Activated naive CD8-positive, alpha-beta T cell treated with anti-CD3 and anti-CD28 coated beads, Interleukin-2, amount 50 U/mL, for 16 hours (primary cell): ENCODE measurements at places on chromosomes 1 and 21.

- no peak for DNase-seq
Measured at GRCh38 chr1:172588296-172589291, 55.6 kb downstream of the SUCO start.

DNA sequence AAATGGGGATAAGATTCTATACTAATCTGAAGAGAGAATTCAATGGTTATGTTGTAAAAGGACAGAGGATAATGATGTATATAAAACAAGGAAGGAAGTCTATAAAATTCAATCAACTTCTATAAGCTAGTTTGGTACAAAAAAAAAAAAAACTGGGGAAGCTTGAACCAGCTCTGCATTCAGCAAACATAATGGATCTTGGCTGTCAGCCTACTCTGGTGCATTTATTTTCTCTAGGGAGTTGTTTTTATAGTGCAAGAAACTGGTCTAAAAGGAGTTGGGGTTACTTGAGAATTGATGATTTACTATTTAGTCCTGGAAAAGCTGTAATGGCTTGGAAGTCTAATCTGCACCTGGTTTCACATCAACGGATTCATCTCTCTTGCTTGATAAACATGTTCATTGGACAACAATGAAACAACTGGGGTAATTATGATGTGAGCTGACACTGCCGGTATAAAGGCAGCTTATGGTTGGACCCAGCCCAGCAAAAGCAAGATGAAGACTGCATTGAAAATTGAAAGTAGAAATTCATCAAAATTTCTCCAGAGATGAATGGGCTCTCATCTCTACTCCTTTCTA, 199.4 kb upstream of the NRIP1 start:
- DNase-seq: no peak

DNA sequence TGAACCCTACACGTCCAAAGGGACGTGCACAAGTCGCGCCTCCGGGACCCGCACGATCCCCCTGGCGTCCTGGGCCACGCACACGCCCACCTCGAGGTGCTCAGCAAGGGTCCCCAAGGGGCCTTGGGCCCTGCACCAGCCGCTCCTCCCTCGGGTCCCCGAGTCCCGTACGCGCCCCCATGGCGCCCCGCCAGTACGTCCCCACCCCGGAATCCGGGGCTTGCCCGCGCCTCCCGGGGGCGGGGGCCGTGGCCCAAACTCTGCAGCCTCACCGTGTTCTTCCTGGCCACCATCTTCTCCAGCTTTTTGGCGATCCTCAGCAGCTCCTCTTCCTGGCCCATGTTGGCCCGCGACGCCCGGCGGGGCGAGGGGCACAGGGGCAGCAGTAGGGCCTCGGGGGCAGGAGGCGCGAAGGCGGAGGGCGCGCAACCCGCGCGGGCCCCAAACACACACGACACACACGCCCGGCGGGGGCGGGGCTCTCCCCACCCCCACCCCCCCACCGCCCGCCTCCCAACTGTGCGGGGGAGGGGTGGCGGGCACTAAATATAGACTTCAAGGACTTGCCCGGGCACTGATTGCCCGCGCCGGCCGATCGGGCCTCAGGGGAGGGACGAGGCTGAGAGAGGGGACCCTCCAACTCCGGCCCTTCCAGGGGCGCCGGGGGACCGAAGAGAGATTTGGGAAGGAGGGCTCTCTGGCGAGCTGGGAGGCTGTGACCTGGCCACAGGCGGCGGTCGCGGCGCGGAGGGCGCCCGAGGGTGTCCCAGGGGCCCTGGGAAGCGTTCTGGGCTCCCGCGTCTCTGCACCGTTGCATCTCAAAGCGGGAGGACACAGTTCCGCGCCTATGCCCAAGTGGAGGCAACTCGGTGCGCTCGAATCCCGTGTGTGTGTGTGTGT, at the start of gene TCEA3:
Gene TCEA3 (minus strand): TSS at position 456 of the 900 bp plus-strand sequence. CDS start 115 bp downstream, at position 341.
- DNase-seq: no peak

DNA sequence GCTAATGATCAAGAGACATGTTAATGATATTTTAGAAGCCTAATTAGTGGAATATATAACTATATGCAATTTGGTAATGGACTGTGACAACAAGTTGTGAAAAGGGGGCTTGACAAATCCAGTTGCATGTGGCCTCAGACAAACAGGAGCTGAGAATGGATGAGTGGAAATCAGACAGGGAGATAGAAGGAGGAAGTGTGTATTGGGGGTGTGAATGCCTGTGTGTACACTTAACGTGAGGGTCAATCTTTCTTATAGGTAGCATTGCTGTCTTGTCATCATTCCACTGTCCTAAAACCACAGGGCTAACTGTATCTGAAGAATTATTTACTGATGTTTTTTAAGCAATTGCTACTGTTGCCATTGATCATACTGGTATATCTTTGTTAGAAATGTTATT, 64.8 kb downstream of the PBX1 start:
- no peak for DNase-seq

GRCh38 chr1:119370748-119371147, 2.2 kb downstream of the HAO2 start:
- DNase-seq: no peak

DNA sequence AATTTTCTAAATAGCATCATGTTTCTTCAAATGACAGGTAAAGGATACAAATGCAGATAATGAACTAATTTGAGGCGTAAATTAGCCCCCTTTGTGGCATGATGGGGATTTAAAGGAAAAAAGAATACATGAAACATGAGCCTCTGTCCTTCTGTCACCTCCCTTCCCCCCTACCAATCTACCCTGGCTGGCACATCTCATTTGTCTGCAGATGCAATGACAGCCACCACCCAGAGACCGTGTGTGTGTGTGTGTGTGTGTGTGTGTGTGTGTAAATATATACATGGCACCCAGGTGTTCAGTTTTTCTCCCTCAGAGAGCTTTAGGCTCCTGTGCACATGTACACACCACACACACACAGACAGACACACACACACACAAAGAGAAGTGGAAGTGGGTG, 451.1 kb downstream of the RWDD3 start:
- DNase-seq: no peak

- no peak for DNase-seq
Measured at GRCh38 chr1:85220756-85221201, 20.0 kb upstream of the SYDE2 start.

GRCh38 chr1:174005032-174005431, 17.1 kb downstream of the RC3H1 start:
- no peak for DNase-seq

- no peak for DNase-seq
Measured at GRCh38 chr1:183272390-183272848, 86.4 kb downstream of the LAMC2 start.

- no peak for DNase-seq
Measured at GRCh38 chr1:161827786-161828185, 61.7 kb downstream of the ATF6 start.

GRCh38 chr1:214379236-214379970, 98.4 kb downstream of the SMYD2 start:
- no peak for DNase-seq

GRCh38 chr1:20376880-20377494, 86.3 kb downstream of the VWA5B1 start:
- peak; percentile 6 for DNase-seq

- DNase-seq: no peak
Measured at GRCh38 chr21:22235866-22236590, 1237.8 kb downstream of the NCAM2 start.

DNA sequence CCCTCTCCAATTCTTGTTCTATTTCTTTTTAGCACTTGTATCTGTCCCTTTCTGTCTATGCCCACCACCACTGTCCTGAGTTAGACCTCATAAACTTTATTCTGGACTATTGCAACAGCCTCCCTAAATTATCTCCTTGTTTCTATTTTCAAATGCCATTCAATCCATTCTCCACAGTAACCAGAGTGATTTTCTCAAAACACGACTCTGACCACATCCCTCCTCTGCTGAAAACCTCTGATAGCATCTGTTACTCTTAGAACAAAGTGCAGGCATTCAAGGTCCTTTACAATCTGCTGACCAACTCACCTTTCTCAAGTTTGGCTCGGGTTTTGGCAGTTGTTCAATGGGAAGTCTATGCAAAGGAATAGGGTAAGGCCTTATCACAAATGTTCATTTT, 22.8 kb upstream of the GPX7 start:
- DNase-seq: no peak

GRCh38 chr1:2115702-2116341, 65.6 kb downstream of the PRKCZ start:
- no peak for DNase-seq

- DNase-seq: no peak
Measured at GRCh38 chr1:155080312-155081228, 1.9 kb downstream of the EFNA3 start.

GRCh38 chr1:165403835-165404482, 41.0 kb downstream of the RXRG start:
- no peak for DNase-seq

GRCh38 chr1:159647616-159648015, 60.0 kb downstream of the APCS start:
- no peak for DNase-seq

DNA sequence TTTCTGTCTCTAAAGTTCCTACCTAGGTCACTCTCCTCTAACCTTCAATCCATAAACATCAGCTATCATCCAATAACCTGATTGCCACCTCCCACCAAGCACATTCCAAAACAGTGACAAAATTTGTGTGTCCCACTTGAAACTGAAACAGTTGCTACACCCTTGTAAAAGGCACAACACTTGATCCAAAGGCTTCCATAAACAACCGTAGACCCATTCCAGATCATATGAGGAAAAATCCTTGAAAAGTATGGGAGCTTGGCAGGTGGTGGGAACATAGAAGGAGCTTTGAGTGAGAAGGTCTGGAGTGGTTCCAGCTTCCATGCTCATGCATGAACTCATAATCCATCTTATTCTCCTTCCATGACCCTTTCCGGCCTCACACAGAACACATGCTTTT, 82.0 kb upstream of the ATP1A1 start:
- no peak for DNase-seq

- no peak for DNase-seq
Measured at GRCh38 chr1:202237052-202237451, 43.5 kb downstream of the LGR6 start.

- no peak for DNase-seq
Measured at GRCh38 chr1:7670334-7671145, 100.6 kb upstream of the VAMP3 start.

DNA sequence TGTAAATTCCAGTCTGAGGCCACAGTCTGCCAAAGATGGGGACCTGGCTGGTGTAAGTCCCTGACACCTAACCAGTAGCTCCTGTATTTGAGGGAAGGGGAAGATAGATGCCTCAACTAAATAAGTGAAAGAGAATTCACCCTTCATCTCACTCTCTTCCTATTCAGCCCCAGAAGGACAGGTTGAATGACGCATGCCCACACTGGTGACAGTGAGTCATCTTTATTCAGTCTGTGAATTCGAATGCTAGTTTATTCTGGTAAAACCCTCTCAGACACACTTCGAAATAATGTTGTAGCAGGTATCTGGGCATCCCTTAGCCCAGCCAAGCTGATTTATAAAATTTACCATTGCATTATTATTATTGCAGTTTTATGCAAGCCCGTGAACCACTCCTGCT, 617.0 kb upstream of the PRMT6 start:
- no peak for DNase-seq

- DNase-seq: no peak
Measured at GRCh38 chr1:151058692-151059091, 730 bp downstream of the CDC42SE1 start.

DNA sequence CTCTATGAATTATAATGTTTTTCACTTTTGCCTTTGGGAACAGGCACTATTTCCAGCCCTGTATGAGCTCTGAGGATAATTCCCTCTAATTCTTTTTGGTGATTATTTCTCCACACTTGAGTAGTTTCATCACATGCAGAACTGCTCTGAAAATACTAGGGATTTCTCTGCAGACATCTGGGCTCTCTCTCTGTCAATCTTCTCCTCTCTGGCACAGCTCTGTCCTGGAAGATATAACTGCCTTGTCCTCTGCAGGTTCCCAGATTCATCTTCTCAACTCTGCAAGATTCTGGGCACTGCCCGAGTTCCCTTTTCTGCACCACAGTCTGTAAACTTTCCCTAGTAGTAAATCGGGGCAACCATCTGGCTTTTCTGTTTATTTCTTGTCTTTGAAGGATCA, 131.3 kb upstream of the FMN2 start:
- DNase-seq: no peak

GRCh38 chr1:153536012-153536670, 350 bp upstream of the S100A6 start:
- peak; percentile 61 for DNase-seq

GRCh38 chr21:44066116-44066515, 41.1 kb upstream of the PWP2 start:
- DNase-seq: no peak

- no peak for DNase-seq
Measured at GRCh38 chr1:101474039-101474665, 237.3 kb downstream of the S1PR1 start.

GRCh38 chr1:159228554-159228953, 23.9 kb downstream of the ACKR1 start:
- DNase-seq: no peak

DNA sequence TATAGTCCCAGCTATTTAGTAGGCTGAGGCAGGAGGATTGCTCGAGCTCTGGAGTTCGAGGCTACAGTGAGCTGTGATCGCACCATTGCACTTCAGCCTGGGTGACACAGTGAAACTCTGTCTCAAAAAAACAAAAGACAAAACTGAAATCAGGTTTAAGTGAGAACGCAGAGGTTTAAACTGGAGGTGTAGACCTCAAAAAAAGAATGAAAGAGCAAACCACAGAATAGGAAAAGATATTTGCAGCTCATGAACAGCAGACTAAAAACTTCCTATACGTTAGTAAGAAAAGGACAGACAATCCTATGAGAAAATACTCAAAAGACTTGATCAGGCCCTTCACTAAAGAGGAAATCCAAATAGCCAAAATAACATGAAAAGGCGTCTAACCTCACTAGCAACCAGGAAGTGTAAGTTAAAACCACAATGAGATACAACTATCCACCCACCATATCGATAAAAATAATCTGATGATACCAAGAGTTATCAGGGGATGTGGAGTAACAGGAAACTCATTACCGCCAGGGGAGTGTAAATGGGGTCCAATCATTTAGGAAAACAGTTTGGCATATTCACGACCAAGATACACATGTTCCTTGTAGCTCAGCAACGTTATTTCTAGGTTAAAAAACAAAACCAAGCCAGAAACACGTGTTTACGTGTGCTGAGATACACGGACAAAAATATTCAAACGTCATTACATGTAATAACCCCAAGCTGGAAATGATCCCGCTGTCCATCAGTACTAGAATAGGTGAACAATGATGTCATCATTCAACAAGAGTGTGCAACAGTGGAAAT, 9.8 kb downstream of the TNFRSF9 start:
- no peak for DNase-seq
